ENCODE measurements at places on chromosomes 3 and 15.
A peak's percentile ranks its signal among the peaks of the same experiment; 100 is the strongest.

DNA sequence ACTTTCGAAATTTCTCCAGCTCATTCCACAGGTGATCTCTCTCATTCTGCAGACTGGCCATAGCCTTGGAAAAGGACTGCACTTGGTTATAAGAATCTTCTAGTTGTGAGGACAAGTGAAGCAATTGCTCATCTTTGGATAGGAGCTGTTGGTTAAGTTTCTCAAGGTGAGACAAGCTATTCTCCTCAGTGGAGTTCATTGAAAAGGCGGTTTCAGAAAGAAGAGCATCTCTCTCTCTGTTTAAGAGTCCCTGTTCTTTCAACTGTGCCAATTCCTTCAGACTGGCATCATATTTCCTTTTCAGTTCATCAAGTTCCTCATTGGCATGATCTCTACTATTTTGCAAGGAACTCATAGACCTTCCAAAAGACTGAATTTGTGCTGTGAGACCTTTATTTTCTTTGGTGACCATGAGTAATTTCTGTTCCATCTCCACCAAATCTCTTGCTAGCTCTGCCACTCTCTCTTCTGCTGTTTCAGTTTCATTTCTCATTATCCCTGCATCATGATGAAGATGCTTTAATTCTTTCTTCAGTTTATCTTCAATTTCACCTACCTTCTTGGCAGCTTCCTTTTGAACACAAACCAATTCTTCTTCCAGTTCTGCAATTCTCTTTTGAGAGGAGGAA is 30.2 kb upstream of the HCLS1 start:
- DNase-seq: no peak

DNA sequence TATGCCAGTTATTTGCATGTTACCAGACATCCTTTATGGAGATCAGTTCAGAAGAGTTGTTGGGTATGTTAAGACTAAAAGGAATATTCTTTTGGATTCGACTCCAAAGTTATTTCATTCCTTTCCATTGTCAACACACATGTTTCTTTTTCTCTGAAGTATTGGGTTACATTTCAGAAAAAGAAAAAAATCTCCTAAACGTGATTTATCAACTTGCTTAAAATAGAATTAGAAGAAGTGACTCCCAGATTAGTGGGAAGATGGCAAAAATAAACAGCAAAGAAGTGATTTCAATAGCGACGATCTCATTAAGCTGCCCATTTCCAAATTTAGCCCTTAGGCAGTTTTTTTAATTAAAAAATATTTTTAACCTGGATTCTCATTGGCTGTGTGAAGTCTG is 85.4 kb downstream of the TIGIT start:
- no peak for DNase-seq

DNA sequence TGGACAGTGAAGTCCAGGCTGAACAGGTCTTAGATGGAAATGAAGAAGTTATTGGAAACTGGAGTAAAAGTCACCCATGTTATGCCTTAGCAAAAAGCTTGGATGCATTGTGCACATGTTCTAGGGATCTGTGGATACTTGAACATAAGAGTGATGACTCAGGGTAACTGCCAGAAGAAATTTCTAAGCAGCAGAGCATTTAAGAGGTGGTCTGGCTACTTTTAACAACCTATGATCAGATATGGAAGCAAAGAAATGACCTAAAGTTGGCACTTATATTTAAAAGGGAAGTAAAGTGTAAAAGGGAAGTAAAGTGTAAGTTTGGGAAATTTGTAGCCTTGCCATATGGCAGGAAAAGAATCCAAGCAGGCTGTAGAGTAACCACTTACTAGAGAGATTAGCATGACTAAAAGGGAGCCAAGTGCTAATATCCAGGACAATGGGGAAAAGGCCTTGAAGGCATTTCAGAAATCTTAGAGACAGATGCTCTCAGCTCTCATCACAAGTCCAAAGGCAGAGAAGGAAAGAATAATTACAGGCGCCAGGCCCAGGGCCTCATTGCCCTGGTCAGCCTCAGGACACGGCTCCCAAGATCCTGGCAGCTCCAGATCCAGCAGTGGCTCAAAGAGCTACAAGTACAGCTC is 73.9 kb upstream of the KCNH8 start:
- peak; percentile 29 for DNase-seq

GRCh38 chr3:107498646-107499045 is 24.1 kb upstream of the BBX start:
- no peak for DNase-seq

GRCh38 chr15:26521691-26522198 is 251.1 kb downstream of the GABRB3 start:
- no peak for DNase-seq

GRCh38 chr3:175432376-175433025 is 573.4 kb downstream of the NAALADL2 start:
- peak; percentile 78 for DNase-seq

- DNase-seq: no peak
Measured at GRCh38 chr15:38690216-38690615, 125.6 kb upstream of the RASGRP1 start.

All from fibroblast of lung (primary cell).